ENCODE measurements at places on chromosomes 1 and 21. TPM values are rescaled to one million over a fixed set of nuclear protein-coding genes. Genes with fewer than 3 reads are reported as not detected.

NR5A2 gene
- total RNA-seq, result 1.8 TPM

PFKL gene
- 107 TPM for total RNA-seq

LY9 gene
- 0.10 TPM for total RNA-seq

CDCA8 gene
- total RNA-seq, result 2.2 TPM

TAL1 gene
- total RNA-seq, result 8.7 TPM

S100A7A gene
- total RNA-seq, result not detected

TAS1R1 gene
- total RNA-seq, result 0.40 TPM

PRDM16 gene
- 8.3 TPM for total RNA-seq

LMOD1 gene
- total RNA-seq, result 1.9 TPM

LYPLAL1 gene
- total RNA-seq, result 54.8 TPM

CFHR2 gene
- not detected for total RNA-seq

CELA3A gene
- total RNA-seq, result not detected

FAM229A gene
- 5.8 TPM for total RNA-seq

EPHA8 gene
- 1.8 TPM for total RNA-seq

SPTA1 gene
- 15.4 TPM for total RNA-seq

NBPF4 gene
- 0.10 TPM for total RNA-seq

ROR1 gene
- total RNA-seq, result 16.5 TPM

LCE2A gene
- total RNA-seq, result not detected

OR2G6 gene
- total RNA-seq, result not detected

RNF207 gene
- total RNA-seq, result 13.4 TPM

Data from spinal cord (tissue), 10 donors.